AG08396 (cell line): ENCODE measurements at places on chromosomes 12 and 14.

- DNase-seq = no peak
Observed at GRCh38 chr14:35078082-35078481, 32.0 kb downstream of the FAM177A1 start.

GRCh38 chr12:18146363-18146762, 56.4 kb upstream of the RERGL start:
- DNase-seq = no peak

DNA sequence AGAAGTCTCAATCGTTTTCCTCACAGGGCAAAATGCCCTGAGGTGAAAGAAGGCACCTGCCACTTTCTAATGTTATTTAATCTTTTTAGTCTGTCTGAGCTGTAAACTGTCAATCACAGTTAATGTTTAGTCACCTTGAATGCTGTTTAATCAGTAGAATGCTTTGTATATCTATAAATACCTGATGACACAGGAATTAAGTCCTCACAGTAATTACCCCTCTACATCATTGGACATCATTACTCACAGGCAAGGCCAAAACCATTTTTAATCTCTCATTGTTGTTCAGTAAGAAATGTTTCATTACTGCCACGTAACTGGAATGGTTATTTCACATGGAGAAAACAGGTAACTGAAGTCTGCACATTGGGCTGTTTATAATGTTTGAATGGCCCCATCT, 178.8 kb downstream of the EXOC5 start:
- DNase-seq = no peak

GRCh38 chr14:32244404-32244803, 41.3 kb upstream of the RNU6-8 start:
- no peak for DNase-seq

DNA sequence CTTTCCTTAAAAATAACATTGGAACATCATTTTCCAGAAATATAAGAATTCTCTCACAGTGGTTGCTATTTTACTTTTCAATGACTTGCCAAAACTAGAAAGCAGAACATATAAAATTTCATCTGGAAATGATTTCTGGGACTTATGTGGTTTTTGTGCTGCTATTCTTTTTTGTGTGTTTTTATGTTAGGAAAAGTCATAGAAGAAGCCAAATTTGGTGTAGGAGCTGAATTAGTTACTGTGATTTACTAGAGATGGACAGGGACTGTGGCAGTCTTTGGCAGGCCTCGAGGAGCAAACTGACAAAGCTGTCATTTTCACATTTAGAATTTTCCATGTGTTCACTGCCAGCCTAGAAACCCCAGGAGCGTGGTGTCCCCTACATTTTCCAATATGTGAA, 38.3 kb upstream of the LDHB start:
- DNase-seq = no peak

DNA sequence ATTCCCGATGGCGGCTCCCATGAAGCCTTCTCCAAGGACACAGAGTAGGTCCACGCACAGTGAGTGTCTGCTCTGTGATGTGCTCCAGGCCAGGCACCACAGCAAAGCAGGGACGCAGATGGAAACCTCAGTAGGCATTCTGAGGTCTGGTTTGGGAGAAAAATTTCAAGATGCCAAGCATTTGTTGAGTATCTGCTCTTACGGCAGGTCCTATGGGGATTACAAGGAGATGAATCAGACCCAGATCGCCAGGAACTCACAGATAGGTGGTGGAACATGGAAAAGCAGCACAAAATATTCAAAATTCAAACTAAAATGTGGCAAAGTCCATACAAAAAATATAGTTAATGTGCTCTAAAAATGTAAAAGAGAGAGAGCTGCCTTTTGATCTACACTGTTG, 684.9 kb upstream of the TMEM132C start:
- DNase-seq = no peak

DNA sequence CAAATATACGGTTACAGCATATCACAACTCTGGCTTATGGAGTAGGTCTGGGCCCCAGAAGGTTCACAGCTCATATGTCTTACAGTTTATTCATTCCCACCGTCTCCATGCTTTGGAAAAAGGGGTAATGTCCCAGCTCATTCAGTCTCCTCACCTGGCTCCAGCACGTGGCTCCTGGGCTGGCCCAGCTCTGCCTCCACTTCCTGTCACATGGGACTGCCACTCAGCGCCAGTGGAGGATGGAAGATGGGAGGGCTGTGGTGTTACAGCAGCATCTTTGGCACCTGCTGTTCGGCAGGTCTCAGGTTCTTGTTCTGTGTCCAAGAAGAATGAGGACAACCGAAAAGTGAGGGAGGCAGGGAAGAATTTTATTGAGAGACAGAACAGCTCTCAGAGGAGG, 216.3 kb upstream of the ATXN7L3B start:
- no peak for DNase-seq

DNA sequence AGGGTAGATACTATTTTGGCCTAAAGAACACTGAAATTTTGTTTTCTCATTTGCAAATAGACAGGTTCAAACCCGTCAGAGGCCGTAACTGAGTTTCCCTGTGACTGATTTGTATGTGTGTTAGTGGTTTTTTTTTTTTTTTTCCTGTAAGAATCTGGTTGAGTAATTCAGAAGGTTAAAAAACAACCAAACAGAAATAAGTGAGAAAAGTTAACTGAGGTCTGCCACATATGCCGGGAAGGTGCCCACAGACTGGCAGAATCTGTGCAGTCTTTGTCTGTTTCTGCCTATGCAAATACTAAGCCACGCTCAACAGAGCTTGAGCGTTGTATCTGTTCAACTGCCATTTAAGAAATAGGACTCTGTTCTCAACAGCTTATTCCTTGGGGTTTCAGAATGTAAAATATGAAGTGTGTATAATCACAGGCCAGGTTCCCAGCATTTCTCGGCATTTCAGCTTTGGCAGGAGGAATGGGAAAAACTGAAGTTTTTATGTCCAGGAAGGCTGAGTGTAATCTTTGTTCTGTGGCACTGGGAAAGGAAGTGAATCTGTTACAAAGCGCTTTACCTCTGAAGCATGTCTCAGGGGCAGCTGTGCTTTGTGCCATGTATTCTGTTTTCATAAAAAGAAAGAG, 181.9 kb downstream of the PRKCH start:
- no peak for DNase-seq

GRCh38 chr14:102295270-102295669, 9.7 kb downstream of the MOK start:
- peak; percentile 33 for DNase-seq

DNA sequence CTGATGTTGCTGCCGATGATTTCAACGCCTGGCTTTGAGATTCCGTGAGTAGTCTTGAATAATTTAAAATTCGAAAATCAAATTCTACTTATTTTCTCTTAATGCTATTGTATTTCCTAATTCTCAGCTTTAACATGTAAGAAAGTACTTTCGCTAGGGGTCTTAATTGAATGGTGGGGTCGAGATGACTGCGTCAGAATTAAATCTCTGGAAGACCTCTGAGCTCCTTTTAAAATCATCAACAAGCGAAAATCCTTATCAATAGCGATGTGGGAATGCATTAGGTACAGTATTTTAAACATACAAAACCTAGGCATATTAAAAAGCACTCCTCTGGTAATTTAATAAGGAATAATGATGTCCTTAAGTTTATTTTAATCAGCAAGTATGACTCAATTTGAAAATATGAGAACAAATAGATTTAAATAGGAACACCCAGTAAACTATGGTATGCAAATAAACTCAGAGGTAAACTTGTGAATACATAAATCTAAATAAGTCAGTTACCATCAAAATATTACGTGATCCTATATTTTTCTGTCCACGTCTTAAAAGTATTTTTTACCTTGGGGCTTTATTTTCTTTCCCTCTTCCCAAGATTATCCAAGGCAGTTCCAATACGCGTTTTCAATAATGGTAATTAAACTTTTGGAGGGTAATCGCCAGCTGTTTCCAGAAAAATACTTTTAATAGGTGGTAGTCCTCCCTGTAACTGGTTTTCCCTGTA, 1.4 kb downstream of the FOXA1 start:
- DNase-seq = no peak

DNA sequence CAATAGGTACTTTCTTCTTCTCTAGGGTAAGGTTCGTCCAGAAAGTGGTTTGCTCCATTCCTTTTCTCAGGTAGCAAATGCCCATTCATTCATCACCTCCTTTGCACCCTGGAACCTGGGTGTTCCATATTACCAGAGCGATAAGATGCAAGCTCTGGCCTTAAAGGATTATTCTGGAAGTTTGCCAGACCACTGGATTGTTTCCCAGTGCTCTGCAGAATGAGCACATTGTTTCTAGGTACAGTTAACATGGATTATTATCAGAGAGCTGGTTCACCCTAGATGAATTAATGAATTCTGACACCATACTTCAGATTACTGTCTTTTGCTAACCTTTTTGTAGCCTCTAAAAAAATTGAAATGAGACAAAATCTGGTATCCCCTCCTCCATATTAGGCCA, 170.9 kb upstream of the BMP4 start:
- DNase-seq = no peak

GRCh38 chr12:77894556-77894955, 63.9 kb downstream of the NAV3 start:
- DNase-seq = no peak

DNA sequence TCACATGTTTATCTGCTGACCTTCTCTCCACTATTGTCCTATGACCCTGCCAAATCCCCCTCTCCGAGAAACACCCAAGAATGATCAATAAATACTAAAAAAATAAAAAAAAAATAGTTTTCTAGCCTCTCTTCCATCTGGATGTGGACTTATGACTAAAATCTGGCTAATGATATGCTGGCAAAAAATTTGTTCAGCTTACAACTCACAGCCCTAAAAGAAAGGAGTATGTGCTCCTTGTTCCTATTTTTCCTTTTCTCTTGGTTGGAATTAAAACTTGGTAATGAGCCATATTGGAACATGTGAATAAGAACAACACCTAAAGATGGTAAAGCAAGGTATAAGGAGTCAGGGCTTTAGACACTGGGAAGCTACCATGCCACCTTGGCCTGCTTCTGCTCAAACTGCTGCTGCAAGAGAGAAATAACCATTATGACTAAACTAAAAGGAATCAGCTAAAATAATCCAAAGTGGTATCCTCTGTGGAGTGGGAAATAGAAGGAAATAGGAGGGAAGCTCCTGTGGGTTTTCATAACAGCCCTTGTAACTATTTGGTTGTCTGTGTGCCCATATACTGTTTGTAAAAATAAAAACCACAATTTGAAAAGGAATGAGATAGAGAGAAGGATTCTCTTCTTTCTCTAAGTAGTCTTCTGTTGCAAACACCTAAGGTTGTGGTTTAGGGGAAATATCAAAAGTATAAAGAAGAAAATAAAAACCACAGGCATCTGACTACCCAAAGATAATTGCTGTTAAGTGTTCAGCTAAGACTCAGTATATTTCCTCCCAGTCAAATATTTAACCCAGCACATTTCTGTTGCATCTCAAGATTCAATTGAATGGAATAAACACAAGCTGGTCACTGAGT, 53.8 kb downstream of the SDR9C7 start:
- DNase-seq = no peak

DNA sequence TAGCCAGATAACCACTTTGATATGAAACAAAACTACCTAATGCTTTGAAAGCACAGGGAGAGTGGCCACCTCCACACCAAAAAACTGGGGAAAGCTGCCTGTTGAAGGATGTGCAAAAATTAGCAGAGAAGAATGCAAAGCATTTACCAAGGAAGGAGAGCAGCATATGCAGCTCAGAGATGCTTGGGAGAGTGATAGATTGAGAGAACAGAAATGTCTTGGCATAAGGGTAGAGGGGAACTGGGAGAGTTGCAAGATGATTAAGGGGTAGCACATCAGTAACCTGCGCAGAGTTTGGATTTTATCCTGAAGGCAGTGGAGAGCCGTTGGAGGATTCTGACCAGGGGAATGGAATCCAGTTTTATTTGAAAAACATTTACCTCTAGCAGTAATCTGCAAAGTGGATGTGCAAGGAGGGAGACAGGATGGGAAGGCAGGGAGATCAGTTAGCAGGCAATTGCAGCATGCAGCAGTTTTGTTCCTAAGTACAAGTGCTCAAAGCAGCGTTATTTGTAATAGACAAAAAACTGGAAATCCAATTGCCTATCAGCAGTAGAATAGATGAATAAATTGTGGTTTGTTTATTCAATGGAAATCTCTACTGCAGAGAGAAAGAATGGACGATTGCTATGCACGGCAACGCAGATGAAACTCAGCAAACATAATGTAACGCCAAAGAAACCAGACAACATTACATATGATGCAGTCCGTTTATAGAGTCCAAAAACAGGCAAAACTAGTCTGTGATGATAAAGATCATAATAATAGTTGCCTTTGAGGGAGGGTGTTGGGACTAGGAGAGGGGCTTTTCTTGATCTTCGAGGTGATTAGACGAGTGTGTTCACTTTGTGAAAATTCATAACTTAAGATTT, 81.5 kb downstream of the BHLHE41 start:
- no peak for DNase-seq

DNA sequence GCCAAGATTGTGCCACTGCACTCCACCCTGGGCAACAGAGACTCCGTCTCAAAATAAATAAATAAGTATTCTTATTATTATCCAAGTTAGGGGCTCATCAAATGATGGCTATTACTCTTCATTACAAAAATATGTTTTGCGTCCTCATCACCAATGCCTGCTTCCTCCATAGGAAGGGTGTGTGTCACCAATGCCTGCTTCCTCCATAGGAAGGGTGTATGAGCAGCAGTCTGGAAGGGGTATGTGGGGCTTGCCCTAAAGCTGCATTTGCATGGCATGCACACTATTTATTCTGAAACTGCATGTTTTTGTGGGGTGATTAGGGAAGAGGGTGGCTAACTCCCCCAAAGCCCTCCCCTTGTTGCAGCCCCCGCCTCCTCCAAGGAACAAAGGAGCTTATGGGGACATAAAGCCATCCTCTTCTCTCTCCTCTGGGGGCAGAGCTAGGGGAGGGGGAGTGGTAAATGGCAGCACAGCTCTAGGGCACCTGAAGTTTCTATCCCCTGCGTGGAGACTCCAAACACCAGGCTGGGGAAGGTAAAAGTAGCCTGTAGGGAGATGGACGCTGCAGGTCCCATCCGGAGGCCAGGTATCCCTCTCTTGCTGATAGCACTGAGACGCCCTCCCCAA, 1.3 kb downstream of the CAMKK2 start:
- DNase-seq = no peak

DNA sequence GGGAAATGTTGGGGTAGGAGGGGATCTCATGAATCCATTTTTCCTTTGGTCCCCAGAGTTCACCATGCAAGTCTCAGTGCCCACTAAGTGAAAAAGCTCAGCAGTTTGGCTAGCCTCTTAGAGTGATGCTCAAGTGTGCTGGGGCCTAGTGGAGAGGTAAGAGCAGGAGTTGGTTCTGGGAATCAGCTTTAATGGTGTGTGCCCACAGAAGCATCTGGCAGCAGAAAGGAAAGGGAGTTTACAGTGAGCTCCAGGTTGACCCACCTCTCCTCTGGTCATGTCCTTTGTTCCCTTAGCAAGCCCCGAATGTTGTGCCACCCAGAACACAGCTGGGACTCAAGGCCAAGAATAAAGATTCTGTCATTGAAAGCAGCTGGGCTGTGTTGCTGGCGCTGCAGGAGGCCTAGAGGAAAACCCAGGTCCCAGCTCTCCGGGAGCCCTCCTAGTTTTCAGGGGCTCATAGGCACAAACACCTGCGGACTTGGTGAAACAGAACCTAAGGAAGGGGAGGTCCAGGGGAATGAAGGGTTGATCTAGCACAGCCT, 320.8 kb downstream of the ZFP36L1 start:
- DNase-seq = no peak
